ENCODE measurements at places on chromosomes 7 and 10.

- DNase-seq: no peak
Observed at GRCh38 chr7:120190566-120190965, 82.4 kb upstream of the KCND2 start.

- no peak for DNase-seq
Observed at GRCh38 chr7:15977663-15978062, 291.2 kb upstream of the MEOX2 start.

DNA sequence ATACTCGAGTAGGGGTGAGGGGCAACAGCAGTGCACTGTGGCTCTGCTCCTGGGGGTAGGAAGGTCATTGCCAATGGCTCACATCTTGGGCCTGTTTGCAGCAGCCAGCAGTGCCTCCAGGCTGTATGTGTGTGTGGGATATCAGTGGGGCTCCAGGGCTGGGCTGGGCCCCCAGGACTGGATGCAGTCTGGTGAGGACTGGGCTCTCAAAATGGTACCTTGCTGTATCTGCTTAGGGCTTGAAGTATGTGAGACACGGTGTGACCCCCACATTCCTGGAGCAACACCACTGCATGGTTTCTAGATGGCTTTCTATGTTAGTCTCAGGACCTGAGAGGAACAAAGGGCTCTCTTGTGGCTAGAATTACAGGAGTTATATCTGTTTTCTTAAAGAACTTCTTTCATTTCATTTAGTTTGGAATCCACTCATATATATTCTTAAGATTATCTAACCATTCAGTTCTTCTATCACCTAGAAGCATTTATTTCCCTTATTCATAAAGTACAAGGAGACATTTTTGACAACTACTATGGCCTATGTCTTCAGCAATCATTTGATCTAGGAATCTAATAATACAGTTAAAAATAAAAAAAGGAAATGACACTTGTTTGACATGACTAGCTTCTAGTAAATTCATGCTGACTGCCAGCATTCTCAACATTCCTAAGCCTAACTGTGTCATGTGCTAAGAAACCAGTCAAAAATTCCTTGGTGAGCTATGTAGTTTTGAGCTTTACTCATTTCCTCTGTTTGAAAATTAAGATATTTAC lies 443.2 kb upstream of the SEMA3A start:
- no peak for DNase-seq

DNA sequence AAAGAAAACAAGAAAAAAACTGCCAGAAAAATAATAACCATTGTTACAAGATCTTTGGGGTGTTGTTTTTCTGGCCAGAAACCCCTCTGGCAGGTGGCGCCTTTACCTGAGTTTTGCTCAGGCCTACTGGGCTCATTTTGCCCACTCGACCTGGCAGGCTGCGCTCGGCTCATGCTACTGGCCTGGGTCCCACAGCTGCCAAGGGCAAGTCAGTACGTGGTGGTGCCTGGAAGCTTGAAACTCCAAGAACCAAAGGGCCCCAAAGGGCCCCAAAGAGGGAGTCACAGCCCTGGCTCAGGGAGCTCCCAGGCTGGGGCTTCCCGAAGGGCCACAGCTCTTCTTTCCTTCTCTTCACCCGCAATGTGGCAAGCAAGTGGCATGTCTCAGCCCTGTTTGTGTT lies 42.7 kb downstream of the CACUL1 start:
- DNase-seq: no peak

DNA sequence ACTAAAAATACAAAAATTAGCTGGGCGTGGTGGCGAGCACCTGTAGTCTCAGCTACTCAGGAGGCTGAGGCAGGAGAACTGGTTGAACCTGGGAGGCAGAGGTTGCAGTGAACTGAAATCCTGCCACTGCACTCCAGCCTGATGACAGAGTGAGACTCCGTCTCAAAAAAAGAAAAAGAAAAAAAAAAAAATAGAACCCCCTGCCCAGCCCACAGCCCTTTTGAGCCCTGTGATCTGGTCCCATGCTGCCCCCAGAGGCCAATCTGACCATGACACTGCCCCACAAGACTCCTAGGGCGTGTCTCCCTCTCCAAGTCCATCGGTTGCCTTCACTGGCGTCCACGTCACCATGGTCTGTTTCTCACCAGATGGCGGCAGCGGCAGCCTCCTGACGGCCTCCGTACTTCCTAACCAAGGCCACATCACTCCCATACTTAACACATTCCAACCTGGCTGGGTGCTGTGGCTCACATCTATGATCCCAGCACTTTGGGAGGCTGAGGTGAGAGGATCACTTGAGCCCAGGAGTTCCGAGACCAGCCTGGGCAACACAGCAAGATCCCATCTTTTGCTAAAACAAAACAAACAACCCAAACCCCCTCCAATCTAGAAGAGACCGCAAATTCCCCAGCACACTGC lies 18.0 kb downstream of the STX1A start:
- DNase-seq: no peak

DNA sequence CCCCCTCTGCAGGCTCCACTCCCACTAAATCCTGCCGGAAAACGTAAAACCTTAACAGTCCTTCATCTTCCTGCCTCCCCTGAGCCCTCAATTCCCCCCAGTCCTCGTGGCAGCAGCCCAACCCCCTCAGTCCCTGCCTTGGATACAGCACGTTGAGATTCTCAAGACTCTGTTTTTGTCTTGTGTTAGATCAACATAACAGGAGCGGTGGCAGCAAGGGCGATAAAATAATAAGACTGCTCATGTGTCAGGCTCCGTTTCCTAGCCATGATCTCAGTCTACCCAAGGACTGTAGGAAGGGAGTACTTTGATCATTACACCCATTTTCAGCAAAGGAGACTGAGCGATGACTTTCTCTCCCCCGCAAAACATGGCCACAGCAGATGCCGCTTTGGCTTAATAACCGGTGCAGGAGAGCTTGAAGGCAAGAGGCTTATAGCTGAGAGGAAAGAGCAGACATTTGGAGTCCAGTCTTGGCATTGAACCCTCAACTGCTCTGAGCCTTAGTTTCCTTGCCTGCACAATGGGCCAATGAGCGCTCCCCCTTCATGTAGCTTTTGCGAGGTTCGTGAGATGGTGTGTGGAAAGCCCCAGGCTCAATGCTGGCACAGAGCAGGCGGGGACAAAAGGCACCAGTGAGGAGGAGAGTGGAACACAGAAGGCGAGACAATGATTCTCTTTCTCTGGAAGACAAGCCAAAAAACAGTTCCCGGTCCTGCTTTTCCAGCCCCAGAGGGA lies 42.1 kb upstream of the PCBD1 start:
- no peak for DNase-seq

GRCh38 chr7:114229246-114229645 lies 185.4 kb upstream of the FOXP2 start:
- no peak for DNase-seq

- DNase-seq: no peak
Observed at GRCh38 chr10:16521311-16522016, at the start of gene C1QL3. Gene C1QL3, minus strand, starts transcription at chr10:16521879. Its CDS starts 814 bp downstream, at chr10:16521065.

GRCh38 chr10:103510046-103510685 lies 16.7 kb downstream of the NEURL1 start:
- no peak for DNase-seq

DNA sequence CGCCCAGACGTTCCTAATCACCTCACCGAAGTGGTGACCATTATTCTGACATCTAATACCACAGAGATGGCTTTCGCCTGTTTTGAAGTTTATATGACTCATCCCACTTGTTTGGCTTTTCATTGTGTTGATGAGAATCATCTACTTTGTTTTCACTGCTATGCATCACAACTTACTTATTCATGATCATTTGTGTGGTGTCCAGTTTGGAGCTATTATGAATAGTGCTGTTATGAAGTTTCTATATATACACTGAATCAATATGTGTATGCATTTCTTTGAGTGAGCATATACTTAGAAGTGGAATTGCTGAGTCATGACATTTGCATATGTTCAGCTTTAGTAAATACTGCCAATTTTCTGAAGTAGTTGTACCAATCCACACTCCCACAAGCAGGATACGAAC lies 38.6 kb upstream of the TNKS2 start:
- DNase-seq: no peak

GRCh38 chr10:111874576-111874975 lies 309.0 kb downstream of the GPAM start:
- no peak for DNase-seq

- no peak for DNase-seq
Observed at GRCh38 chr7:19397911-19398310, 252.7 kb upstream of the FERD3L start.

DNA sequence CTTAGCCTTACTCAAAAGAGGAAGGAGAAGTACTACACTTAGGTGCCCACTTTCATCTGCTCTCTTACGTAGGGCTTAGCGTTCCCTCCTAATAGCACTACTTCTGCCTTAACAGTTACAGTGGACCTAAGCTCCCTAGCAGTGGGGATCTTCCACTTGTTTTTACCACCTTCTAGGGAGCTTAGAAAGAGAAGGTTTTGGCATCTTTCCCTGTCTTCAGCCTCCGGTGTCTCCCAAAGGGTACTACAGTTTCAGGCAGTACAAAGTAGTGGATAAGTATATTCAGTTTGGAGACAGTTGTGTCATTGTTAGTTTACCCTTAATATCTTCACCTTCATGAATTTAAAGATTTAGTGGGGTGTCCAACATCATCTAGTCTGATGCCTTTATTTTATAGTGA lies 14.6 kb downstream of the CHRM2 start:
- no peak for DNase-seq

DNA sequence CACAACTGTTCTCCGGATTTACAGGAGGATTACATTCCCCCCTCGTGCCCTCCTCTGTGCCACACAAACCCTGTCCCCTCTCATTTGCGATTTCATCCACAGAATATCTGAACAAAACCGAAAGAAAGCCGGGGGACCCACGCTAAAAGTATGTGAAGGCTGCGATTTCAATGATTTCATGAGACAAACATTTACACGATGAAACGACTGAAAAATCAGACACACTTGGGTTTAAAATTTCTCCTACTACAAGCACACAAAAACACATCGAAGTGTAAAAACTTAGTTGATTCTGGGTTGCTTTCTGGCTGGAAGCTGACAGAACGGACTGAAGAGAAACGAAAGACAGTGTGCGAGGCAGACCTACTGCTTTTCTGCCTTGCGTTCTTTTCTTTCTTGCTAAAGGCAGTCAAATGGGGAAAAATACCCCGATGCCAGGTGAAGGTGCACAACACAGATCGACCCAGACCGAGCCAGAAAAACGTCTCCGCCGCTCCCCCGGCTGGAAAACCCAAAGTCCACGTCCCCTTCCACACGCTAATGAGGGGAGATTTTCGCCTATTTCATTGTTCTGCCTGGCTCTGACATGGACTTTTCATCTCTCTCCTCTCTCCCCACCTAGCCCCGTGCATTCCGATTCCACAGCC lies 1.2 kb downstream of the HIPK2 start:
- no peak for DNase-seq

DNA sequence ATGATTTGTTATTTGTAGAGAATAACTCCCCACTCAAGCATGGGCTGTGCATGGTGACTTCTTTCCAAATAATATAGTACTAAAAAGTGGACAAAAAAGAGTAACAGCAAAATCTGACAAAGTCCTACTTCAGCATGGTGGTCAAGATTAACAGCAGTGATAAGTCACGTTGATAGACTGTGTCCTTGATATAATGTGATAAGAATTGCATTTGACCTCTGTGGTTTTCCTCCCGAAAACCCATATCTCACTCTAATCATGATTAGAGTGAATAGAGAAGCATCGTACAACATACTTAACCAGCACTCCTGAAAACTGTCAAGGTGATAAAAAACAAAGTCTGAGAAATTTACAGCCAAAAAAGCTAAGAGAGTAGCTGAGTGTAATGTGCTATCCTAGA lies 42.4 kb downstream of the REEP3 start:
- DNase-seq: no peak

GRCh38 chr7:12643001-12643643 lies 44.3 kb upstream of the ARL4A start:
- DNase-seq: no peak

DNA sequence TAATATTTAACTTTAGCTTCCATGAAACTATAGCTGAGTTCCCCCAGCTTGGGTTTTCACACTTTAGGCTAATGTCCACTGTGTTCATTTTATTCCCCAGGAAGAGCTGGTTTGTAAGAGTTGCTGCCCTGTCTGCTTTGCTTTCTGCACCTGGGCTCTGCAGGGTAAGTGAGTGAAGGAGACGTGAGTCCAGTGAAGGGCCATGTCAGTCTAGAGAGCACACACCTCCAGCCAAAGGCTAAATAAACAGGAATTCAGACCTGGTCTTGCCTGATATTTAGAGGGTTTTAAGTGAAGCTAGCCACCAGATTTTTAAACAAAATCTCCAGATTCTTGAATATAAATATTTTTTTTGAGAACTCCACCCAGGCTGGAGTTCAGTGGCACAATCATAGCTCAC lies 24.5 kb upstream of the FZD1 start:
- DNase-seq: no peak

DNA sequence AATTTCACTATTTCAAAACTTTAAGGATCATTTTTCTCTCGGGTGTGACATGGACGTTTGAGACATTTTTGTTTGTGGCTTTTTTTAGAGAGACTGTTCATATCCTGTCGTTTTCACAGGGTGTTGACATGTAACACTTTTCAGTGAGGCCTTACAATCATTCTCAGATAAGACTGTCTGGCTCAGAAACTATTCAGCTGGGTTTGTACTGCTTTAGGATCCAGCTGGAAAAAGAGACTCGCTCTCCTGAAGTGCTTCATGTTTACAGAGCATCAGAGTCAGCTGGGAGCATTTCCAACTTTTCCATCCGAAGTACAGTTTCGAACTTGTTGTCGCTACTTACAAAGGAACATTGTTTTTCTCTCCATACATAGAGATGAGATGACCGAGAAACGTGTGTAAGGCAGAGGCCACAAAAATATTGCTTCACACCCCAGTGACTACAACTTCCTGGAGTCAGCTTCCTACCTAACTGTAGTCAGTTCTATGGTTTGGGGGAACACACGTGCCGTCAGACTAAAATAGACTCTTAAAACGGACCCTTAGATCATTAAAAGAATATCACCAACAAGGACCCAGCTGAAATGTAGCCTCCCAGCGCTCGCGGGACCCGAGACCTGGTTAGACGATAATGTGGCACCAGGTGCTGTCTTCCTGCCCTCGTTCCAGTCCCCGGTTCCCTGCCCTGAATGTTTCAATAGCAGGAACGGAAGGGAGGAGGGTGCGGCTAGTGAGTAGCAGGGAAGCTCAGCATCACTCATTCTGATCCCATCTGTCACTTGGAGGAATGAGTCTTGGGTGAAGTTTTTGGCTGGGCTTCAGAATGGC lies 78.0 kb downstream of the MKI67 start:
- no peak for DNase-seq

DNA sequence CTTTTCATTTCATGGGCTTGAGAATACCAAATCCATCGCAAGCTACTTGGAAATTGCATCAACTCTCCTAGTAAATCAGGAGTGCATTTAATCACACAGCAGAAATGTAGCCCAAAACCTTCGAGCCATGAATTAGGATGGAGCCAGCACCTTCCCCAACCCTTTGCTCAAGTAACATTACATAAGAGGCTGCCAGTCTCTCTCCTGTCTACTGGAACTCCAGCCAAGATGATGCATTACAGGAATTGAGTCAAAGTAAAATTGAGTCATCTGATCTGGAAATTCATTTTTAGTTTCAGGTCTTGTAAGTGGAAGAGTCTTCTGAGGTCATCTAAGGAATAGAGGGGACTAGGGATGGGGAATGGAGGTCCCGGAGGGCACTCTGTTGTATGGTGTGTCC lies 69.7 kb upstream of the FHIP2A start:
- DNase-seq: no peak

GRCh38 chr7:131061818-131062217 lies 265.9 kb upstream of the MKLN1 start:
- no peak for DNase-seq

GRCh38 chr7:55058314-55058713 lies 39.5 kb downstream of the EGFR start:
- DNase-seq: no peak
